Right ventricle myocardium inferior (tissue), 1 donor: ENCODE measurements at places on chromosomes 7 and 10. TPM values are rescaled to one million over a fixed set of nuclear protein-coding genes. Genes with fewer than 3 reads are reported as not detected.

GRCh38 chr10:283140-283479, 147.9 kb downstream of the ZMYND11 start:
- DNase-seq: no peak

GRCh38 chr10:93434991-93435491, 47.1 kb downstream of the MYOF start:
- DNase-seq: no peak

- DNase-seq: no peak
These were observed 20.4 kb downstream of the PTPRN2 start for GRCh38 chr7:158567153-158567603.

DNA sequence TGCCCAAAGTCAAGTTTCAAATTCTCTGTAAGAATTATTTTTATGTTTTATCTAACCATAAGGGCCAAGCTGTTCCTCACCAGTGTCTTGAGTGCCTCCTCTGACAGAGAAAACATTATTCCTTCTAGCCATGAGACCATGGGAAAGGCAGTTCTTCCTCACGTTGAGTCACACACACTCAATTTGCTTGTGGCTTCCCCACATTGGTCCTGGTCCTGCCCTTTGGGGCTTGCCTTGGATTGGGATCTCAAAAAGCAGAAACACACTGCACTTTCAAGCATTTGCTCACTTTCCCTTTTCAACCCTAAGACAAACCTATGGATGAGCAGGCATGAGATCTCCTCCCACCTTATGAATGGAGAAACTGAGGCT, 248.3 kb upstream of the IGFBP3 start:
- DNase-seq: no peak

ABLIM1 gene
- 730 TPM for total RNA-seq

ASB15 gene
- total RNA-seq: 77.3 TPM
